ENCODE measurements at places on chromosomes 1 and 21. TPM values are rescaled to one million over a fixed set of nuclear protein-coding genes. Genes with fewer than 3 reads are reported as not detected.
A peak's percentile ranks its signal among the peaks of the same experiment; 100 is the strongest.

GRCh38 chr1:47709872-47710231, 272.0 kb downstream of the FOXD2 start:
- H3K36me3 ChIP-seq: no peaks in the 10 kb centered on the region
- no peak overlapping the region for H3K27ac ChIP-seq
- peak overlapping the region; percentile 20 for H3K4me3 ChIP-seq
- H3K27me3 ChIP-seq: peaks cover 5% of the 10 kb centered on the region

The SIPA1L2 gene
- 0.70 TPM for total RNA-seq

GRCh38 chr1:60564916-60565750, 491.6 kb upstream of the C1orf87 start:
- no peak for DNase-seq
- no peaks in the 10 kb centered on the region for H3K36me3 ChIP-seq
- no peaks in the 10 kb centered on the region for H3K27me3 ChIP-seq
- H3K4me1 ChIP-seq: no peaks in the 10 kb centered on the region
- H3K27ac ChIP-seq: no peak overlapping the region
- no peak overlapping the region for H3K4me3 ChIP-seq

GRCh38 chr1:67608661-67609576, 76.1 kb upstream of the GADD45A start:
- no peaks in the 10 kb centered on the region for H3K27me3 ChIP-seq
- no peak for DNase-seq
- H3K4me1 ChIP-seq: no peaks in the 10 kb centered on the region
- no peaks in the 10 kb centered on the region for H3K36me3 ChIP-seq

The TNFRSF4 gene
- total RNA-seq: 7.8 TPM

- H3K27me3 ChIP-seq: no peaks in the 10 kb centered on the region
- H3K36me3 ChIP-seq: no peaks in the 10 kb centered on the region
Observed at GRCh38 chr1:114008993-114009392, 29.7 kb downstream of the OLFML3 start.

The B3GALNT2 gene
- 9.4 TPM for total RNA-seq

DNA sequence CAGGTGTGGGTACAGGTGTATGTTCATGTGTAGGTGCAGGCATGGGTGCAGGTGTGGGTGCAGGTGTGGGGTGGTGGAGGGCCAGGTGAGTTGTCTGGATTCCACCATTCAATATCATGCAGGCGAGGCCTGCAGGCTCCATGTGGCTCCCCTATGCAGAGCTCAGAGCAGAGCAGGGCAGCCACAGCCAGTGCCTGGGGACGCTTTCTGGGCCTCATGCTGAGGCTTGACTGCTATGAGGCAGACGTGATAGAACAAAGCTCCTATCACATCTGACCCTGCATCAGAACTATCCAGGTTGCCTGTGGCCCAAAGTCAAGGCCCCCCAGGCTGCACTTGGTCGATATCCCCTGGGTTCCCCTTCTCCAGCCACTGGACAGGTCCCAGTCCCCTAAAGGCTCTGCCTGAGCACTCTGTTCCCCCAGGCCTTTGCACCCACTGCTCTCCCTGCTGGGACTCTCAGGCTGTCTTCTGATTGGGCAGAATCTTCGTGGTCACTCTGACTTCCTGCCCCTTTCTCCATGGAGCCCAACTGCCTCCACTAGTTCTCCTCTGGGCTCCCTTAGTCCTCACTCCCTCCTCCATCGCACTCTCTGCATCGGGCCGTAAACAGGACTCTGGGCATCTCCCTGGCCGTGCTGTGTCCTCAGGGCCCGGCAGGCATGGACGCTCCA, 78.6 kb upstream of the ACTL8 start:
- no peaks in the 10 kb centered on the region for H3K36me3 ChIP-seq
- H3K4me1 ChIP-seq: no peaks in the 10 kb centered on the region
- no peak overlapping the region for H3K27ac ChIP-seq

GRCh38 chr1:237685551-237685950, 205.2 kb downstream of the ZP4 start:
- no peak for DNase-seq
- H3K27me3 ChIP-seq: no peaks in the 10 kb centered on the region
- H3K4me3 ChIP-seq: no peak overlapping the region
- H3K36me3 ChIP-seq: no peaks in the 10 kb centered on the region
- no peak overlapping the region for H3K27ac ChIP-seq
- no peaks in the 10 kb centered on the region for H3K4me1 ChIP-seq

DNA sequence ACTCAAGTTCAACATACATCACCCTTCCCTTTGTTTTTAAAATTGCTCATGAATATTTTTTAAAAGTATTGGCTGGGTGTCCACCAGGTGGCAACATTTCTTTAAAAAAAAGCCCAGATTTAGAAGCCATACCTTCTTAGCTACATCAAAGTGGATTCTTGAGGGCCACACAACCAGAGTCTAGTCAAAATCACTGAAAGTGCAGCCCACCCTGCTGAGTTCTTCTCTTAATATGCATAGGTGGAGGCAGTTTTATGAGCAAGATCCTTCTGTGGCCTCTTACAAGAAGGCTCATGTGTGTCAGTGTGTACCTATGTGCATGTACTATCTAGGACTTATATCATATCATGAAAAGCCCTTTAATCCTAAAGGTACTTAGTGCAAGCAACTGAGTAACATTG, 16.9 kb upstream of the GNG12 start:
- H3K27ac ChIP-seq: no peak overlapping the region
- no peak for DNase-seq
- H3K4me3 ChIP-seq: no peak overlapping the region
- no peaks in the 10 kb centered on the region for H3K36me3 ChIP-seq

- H3K4me1 ChIP-seq: no peaks in the 10 kb centered on the region
- no peak overlapping the region for H3K27ac ChIP-seq
- no peaks in the 10 kb centered on the region for H3K36me3 ChIP-seq
- H3K27me3 ChIP-seq: no peaks in the 10 kb centered on the region
- no peak overlapping the region for H3K4me3 ChIP-seq
Observed at GRCh38 chr1:115114308-115114707, 25.0 kb upstream of the TSPAN2 start.

GRCh38 chr1:198304431-198304830, 147.6 kb downstream of the NEK7 start:
- H3K36me3 ChIP-seq: peaks cover 4% of the 10 kb centered on the region
- no peak for DNase-seq
- H3K27me3 ChIP-seq: no peaks in the 10 kb centered on the region
- no peak overlapping the region for H3K4me3 ChIP-seq

DNA sequence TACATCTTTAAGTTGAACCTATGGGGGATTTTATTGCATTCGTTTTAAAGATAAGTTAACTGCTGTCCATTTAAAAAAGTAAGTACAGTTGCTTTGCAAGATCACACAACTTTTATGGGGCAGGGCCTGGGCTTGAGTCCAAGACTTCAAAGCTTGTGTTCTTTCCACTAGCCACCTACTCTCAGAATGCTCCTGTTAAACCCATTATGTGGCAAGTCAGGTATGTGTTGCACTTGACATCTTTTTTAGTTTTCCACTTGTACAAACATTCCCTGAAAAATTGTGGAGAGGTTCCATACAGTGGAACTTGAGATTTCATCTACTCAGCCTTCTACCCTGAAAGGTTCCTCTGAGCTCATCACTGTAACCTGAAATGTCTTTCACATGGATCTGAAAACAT, 235.5 kb upstream of the SGIP1 start:
- no peak overlapping the region for H3K4me3 ChIP-seq
- no peak overlapping the region for H3K27ac ChIP-seq
- peaks cover 24% of the 10 kb centered on the region for H3K4me1 ChIP-seq
- no peaks in the 10 kb centered on the region for H3K36me3 ChIP-seq

The PLD5 gene
- not detected for total RNA-seq

The THEM5 gene
- total RNA-seq: not detected

DNA sequence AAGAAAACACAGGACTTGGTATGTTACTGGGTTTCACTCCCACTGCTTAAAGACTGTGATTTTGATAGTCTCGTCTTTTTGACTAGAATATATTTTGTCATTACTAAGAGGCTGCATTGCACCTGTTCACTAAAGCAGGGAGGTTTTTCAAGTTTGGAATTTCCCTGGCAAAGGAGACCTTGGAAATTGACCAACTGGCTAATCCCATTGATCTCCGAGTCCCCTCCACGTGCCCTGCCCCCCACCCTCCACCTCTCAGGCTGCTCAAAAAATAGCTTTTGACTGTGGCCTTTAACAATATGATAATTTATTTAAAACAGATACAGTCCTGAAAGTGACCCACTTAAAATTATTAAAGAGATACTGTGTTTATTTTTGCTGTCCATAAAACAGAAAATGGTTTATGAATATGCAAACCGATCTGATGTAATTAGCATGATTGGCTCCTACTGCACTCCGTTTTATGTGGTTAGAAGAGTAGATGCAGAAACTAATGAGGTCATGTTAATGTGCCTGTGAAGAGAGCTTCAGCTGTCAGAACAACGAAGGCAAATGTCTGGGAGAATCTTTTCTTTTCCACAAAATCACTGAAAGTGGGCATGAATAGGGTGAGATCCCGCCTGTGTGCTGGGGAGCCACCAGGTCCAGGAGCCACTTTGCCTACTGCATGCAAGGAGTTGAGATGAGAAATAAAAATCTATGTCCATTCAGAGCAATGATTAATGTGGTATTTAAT, 361.5 kb downstream of the RRAGC start:
- no peaks in the 10 kb centered on the region for H3K36me3 ChIP-seq
- H3K4me3 ChIP-seq: no peak overlapping the region
- H3K4me1 ChIP-seq: no peaks in the 10 kb centered on the region
- DNase-seq: no peak

GRCh38 chr1:178411756-178412399, 84.9 kb downstream of the CLEC20A start:
- H3K27me3 ChIP-seq: no peaks in the 10 kb centered on the region
- DNase-seq: no peak
- no peak overlapping the region for H3K27ac ChIP-seq
- H3K4me3 ChIP-seq: no peak overlapping the region

The KRTAP7-1 gene
- not detected for total RNA-seq

- peaks cover 12% of the 10 kb centered on the region for H3K4me1 ChIP-seq
- H3K36me3 ChIP-seq: no peaks in the 10 kb centered on the region
- H3K4me3 ChIP-seq: no peak overlapping the region
- H3K27ac ChIP-seq: no peak overlapping the region
- no peak for DNase-seq
Observed at GRCh38 chr1:21673277-21673780, 4.2 kb upstream of the RAP1GAP start.
